SK-N-MC (cell line): ENCODE measurements at places on chromosomes 2 and 18.

DNA sequence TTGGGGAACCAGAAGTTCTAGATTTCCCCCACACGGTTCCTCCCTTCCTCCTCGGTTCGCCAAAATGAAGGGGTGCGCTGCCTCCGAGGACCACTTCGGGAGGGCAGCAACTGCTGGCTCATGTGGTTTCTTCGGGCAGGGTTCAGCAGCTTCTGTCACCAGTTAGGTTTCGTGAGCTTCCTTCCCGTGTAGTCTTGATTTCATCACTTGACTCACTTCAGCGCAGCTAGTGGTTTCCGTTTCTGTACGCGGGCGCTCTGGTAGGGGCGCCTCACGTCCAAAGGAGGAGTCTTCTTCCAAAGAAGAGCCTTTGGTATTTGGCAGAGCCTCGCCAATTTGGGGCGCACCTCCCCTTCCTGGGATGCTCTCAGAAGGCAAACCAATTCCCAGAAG is 485 bp upstream of the GALNT3 start:
- no peak for DNase-seq

- no peak for DNase-seq
Observed at GRCh38 chr2:25410370-25410769, 68.6 kb upstream of the DNMT3A start.

DNA sequence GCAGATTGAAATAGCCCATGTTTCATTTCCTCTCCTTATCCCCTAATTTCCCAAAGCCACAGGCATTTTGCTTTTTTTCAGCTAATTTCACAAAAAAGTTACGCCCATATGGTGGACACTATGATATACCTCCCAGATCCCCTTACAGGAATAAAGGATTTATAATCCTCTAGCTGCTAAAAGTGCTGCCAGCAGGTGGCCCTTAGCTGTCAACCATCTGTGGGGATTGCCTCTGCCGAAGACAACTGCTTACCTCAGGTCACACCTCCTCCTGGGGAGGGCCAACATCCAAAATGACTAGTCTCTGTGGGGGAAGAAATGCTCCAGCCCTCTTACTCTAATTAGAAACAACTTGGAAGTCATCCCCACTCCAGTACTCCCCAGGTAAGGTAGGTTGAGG is 61.0 kb upstream of the EPB41L3 start:
- no peak for DNase-seq

DNA sequence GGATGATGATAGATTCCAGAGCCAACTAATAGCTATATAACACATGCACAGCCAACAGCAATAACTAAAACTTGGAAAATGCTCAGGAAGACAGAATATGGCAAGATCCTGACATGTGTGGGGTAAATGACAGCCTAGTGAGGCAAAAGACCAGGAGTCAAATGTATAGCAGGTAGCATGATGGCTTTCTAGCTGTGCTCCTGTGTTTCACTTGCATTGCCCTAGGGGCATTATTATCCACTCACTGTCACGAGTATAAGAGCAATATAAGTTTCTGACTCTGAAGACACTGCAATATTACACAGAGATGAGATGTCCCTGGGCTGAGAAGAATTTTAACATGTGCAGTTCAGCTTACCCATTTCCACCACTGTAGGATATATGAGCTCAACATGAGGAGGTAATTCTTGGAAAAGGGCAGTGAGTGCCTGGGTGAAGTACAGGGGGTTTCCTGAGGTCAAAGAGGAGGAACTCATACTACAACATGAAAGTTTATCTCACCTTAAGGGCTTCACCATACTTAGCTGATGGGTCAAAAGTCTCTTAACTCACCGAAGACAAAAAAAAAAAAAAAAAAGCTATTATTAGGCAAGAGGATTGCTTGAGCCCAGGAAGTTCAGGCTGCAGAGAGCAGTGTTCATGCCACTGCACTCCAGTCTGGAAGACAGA is 1385.6 kb upstream of the SLC39A10 start:
- no peak for DNase-seq

GRCh38 chr2:53739032-53739431 is 28.6 kb upstream of the CHAC2 start:
- DNase-seq, result no peak

DNA sequence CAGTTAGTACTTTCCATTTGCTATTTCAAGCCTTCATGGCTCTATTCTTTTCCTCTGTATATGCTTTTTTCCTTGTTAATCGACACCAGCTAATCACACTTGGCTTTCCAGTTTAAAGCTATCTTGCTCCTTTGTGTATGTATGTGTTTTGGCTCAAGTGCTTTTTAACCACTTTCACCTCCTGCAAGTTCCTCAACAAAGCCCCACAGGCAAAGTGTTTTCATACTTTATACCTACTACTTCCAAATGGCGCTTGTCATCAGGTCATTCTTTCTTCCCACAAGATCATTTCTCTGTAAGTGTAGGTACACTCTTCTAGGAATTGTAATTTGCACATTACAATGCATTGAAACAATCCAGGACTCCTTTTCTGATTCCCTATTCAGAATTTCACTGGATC is 64.0 kb upstream of the FIGN start:
- DNase-seq, result no peak

GRCh38 chr18:41145516-41145915 is 809.5 kb upstream of the PIK3C3 start:
- no peak for DNase-seq

DNA sequence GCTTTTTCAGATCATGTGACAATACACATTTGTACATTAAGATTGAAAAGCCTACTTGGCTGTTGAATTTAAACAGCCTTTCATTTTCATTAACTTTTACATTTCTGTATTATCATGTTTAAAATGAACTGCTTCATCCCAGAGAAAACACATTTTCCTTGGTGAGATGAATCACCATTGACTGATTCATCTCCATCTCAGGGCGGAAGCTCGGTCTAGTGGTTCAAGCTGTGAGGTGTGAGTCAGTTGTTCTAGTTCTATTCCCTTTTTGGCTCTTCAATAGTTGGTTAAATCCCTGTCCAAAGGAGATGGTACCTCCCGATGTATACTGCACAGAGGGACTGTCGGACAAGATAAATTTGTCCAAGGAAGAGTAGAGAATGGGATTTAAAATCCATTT is 189.7 kb downstream of the ADCYAP1 start:
- DNase-seq, result no peak

DNA sequence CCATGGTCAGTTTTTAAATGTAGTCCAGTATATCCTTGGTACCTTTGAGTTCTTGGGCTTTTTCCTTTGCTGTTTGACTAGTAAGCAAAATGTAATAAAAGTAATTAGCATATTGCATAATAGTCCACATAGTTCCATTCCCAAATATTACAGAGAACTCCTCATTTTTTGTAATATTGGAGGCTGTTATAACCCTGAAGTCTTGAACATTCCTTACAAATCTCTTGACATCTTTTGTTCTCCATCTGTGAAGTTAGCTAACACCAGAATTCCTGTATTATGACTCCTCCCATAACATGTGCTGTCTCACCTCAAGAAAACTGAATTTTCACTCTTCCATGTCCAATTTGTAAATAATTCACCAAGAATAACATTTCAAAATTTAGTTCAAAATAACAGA is 17.1 kb downstream of the CREB1 start:
- DNase-seq, result no peak

DNA sequence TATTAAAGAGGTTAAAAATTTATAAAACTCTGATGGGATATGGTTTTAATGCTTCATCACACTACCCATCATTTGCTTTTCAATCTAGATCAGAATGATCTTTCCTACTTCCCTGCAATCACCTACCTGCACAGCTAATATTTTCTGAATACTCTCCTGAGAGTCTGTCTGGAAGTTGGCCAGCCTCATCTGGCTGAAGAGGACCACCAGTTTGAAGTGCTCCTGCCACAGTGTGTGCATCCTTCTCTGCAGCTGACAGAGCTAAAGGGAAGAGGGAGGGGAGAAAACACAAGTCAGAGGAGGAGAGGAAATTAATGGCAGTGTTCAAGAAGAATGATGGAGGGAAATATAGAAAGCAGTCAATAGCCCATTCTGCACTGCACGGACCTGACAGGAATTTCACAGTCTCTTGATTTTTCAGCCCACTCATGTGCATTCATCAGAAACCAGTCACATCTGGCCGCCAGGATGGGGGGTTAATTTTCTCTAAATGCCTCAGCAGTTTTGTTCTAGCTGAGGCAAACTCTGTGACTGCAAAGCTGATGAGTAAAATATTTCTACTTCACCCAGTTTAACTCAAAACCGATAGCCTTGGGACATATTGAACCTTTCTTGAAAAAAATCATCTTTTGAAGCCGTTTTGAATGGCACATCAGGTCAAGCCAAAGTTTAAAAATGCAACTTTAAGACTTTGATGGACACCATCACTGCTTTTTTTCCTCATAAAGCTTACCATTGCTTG is 201.8 kb upstream of the KLHL14 start:
- DNase-seq, result no peak

DNA sequence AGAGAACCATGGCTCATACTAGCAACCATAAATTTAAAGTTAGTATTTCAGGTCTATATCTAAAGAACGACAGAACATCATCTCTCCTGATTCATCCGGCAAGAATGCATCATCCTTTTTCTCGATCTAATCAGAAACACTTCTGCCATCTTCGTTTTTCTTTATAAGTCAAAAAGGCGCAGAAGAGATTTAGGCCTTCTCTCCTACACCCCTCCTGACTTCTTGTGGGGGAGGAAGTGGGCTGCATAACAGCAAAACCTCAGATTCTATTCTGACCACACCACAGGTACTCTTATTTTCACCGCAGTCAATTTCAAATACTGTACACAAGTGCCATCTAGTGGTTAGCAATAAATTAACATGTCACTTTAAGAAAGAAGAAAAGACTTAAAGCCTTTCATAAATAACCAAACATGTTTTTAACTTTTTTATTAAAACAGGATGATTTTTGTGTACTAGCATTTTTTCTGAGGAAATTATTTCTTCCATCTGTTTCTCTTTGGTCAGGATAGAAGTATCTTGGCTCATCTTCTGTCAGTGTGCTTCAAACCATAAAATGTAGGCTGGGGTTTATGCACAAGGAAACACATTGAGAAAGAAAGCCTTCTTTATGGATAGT is 48.4 kb upstream of the PIK3C3 start:
- DNase-seq, result peak; percentile 34

DNA sequence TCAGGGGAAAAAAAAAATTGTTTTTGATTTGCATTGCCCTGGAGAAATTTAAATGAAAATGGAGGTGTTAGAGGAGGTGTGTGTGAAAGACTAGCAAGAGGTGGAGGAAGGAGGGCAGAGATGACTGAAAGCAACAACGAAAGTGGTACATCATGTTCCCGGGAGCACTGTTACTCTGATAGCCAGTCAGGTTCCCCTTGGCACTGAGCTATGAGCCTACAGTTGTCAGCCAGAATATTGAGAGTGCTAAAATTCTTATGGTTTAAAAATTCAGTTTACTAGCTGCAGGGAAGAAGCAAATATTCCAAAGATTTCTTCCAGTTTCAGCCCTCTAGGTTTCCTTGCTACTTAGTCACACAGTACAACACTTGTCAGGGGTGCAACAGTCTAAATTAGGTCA is 366.7 kb upstream of the DLGAP1 start:
- no peak for DNase-seq

- DNase-seq, result no peak
Observed at GRCh38 chr2:157784823-157785175, 91.3 kb downstream of the ACVR1 start.
